ENCODE measurements at places on chromosomes 5 and 9. TPM values are rescaled to one million over a fixed set of nuclear protein-coding genes. Genes with fewer than 3 reads are reported as not detected.

CAPSL gene
- total RNA-seq, result not detected

FAM151B gene
- 3.8 TPM for total RNA-seq

SLC36A3 gene
- not detected for total RNA-seq

TRIM36 gene
- total RNA-seq, result 0.63 TPM

FRRS1L gene
- total RNA-seq, result 0.06 TPM

PCDHB6 gene
- total RNA-seq, result 0.46 TPM

TICAM2 gene
- total RNA-seq, result 1.9 TPM

TLX3 gene
- not detected for total RNA-seq

DNAJC21 gene
- total RNA-seq, result 27.5 TPM

GLRA1 gene
- not detected for total RNA-seq

GRCh38 chr9:129172816-129173215 is 5.2 kb downstream of the IER5L start:
- no peak for DNase-seq

GRCh38 chr5:175893466-175893865 is 22.1 kb downstream of the CPLX2 start:
- DNase-seq, result no peak

DNA sequence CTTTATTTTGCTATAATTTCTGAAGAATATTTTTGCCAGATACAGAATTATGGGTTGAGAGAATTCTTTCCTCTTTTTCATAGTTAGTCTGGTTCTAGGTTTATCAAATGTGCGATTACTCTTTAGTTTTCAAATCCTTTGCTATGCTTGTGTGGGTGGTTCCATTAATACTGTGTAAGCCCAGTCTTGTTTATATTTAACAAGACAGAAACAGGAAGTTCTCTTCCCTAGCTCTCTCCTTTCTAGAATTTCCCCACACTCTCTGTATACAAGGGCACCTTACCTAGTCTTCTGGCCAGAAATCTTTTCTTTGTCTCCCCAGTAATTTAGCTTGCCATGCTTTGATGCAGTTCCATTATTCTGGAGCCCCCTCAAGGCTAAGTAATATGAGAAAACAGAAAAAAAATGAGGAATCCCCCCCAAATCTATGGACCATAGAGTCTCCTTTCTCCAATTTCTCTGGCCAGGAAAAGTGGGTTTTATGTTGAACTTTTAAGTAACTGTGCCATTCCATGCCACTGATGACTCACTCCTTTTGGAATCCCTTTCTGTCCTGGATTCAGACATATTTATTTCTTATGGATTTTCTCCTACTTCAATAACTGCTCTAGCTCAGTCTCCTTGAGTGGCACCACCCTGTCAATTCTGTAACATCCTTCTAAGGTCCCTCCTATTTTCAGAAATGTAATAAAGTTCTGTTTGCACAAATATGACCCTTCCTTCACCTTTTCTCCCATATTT is 1714.1 kb downstream of the EFNA5 start:
- DNase-seq, result no peak

GRCh38 chr5:145854651-145855258 is 18.1 kb downstream of the GRXCR2 start:
- no peak for DNase-seq

GRCh38 chr5:14410068-14410393 is 171.6 kb upstream of the OTULINL start:
- no peak for DNase-seq

DNA sequence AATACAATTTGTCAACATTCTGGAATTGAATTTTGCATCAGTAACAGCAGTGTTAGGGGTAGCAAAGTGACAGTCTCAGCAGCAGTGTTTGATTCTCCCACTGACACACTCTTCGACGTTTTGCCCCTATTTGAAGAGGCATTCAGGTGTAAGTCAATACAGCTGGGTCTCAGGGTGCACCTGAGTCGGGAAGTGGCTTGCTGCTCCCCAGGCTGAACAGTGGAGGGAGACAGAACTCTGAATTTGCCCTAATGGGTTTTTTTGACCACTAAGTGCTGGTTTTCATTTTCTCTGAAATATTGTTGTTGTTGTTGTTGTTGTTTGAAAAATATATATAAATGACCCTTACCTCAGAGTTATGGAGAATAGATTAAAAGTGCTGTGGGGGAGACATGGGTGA is 223.2 kb downstream of the TLR4 start:
- no peak for DNase-seq

DNA sequence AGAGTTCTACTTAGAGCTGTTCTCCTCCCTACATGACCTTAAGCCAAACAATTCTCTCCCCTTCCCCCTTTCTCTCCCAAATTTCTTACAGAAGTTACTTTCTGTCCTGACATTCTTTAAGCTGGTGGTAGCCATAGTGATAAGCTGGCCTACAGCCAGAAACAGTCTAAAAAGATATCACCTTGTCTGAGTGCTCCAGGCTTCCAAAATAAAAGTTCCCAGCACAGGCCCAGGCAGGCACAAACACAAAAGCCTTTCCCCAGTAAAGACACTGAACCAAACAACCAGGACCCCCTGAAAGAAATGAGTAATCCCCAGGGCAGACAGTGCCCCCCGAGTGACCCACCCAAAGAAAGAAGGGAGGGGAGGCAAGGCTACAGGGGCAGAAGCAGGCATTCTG is 19.2 kb downstream of the SIL1 start:
- DNase-seq, result no peak

- no peak for DNase-seq
These were observed 223.2 kb downstream of the EPB41L4A start for GRCh38 chr5:112195924-112196323.

DNA sequence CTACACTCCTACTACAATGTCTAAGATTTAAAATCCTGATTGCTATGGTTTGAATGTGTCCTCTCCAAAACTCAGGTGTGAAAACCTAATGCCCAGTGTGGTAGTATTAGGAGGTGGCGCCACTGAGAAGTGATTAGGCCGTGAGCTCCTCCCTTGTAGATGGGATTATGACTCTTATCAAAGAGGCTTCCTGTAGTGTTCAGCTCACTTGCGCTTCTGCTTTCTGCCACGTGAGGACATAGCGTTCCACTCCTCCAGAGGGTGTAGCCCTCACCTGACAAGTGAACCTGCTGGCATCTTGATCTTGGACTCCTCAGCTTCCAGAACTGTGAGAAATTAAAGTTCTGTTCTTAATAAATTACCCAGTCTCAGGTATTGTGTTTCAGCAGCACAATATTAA is 33.0 kb upstream of the WHRN start:
- no peak for DNase-seq

DNA sequence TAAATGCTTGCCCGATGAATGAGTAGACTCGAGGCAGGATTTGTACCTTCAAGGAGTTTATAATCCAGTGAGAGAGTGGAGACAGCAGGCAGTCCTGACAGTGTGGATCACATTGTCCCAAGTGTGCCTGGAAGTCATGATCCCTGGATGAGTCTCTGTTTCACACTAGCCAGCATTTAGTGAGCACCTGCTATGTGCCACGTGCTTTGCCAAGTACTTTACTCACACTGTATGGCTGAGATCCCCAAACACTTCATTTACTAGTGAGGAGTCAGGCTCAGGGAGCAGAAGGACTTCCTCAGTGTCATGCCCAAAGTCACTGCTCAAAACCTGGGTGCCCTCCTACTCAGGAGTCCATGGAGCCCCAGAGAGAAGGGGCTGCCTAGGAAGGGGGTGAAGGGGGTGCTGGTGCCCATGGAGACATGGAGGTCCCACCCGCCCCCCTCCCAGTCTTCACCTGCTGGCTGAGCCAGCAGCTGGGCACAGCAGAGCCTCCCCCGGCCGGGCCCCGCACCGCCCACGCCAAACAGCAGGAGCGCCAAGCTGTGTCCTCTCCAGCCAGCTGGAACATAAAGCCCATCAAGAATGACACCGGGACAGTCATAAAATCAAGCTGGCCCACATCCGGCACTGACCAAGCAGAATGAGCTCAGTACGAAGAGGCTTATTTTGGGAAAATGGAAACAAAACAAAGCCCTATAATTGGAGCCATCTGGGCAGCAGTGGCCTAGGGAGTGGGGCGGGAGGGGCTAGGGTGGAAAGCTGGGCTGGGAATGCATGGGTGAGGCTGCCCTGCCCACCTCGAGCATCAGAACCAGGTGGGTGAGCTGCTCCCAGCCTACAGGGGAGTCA is 10.6 kb downstream of the LAMC3 start:
- DNase-seq, result no peak

DNA sequence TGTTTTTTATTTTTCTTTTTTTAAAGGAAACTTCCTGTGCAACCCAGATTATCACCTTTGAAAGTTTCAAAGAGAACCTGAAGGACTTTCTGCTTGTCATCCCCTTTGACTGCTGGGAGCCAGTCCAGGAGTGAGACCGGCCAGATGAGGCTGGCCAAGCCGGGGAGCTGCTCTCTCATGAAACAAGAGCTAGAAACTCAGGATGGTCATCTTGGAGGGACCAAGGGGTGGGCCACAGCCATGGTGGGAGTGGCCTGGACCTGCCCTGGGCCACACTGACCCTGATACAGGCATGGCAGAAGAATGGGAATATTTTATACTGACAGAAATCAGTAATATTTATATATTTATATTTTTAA is 2.1 kb downstream of the CSF2 start:
- no peak for DNase-seq

DNA sequence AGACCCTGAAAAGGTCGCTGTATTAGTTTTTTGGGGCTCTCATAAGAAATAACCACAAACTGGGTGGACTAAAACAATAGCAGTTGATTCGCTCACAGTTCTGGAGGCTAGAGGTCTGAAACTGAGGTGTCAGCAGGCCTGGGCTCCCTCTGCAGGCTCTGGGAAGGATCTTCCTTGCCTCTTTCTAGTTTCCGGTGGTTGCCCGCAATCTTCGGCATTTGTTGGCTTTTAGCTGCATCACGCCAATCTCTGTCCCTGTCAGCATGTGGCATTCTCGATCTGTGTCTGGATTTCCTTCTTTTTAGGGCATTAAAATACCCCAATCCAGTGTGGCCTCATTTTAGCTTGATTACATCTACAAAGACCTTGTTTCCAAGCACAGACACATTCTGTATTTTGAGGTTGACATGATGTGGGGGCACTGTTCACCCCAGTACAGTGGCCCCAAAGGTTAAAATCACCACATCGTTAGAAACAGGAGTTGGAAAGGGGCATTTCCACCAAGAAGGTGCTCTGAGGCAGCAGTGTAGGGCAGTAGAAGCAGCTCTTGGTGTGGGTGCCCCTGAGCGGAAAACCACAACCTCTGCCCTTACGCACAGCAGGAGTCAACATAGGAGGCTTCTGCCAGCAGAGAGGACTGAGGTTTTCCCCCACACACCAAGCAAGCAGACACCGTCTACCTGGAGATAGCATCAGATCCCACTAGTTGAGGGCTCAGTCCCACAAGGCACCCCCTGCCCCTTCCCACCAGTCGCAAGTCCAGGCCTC is 13.5 kb downstream of the ZNF79 start:
- no peak for DNase-seq

DNA sequence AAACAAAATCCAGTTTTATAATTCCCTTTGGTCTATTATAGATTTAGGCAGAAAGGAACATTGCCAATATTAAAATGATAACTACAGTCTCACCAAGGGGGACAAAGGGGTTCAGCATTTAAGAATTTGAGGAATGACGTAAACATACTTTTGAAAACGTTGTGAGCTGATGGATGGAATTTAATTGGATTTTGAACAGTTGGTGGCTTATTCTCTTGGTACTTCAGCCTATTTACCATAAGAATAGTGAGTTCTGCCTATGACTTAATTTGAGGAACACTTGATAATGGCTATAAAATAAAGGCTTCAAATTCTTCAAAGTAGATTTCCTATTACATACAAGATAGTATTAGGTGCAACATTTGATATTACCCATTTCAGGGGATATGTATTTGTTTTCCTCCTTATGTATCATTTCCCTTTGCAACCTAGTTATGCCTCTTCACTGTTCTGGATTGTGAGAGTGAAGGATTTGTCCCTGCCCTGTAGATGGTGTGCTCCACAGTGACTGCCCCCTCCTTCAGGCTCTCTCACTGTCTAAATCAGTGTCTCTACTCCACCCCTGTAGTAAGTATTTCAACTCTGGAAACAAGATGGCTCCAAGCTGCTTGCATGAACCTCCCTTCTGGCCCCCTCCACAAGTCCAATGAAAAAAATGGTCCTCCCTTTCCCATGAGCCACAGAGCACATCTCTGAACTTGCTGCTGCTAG is 225.6 kb downstream of the ARHGEF28 start:
- DNase-seq, result no peak

DNA sequence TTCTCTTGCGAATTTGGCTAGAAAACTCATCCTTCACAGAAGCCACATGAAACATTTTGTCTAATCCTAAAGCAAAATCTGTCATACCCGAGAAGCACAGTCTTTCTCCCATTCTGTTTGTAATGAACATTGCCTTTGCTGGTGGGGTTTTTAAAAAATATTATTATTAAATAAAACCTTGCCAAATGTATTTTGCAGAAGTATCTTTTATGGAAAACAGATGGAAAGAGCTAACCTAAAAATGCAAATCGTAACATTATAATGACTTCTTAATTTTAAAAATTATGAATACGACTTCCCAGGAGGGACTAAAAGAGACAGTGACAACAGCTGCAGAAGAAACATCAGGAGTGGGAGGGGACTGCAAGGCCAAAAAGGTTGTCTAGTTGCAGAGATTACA is 246.3 kb upstream of the TAS2R1 start:
- DNase-seq, result no peak

DNA sequence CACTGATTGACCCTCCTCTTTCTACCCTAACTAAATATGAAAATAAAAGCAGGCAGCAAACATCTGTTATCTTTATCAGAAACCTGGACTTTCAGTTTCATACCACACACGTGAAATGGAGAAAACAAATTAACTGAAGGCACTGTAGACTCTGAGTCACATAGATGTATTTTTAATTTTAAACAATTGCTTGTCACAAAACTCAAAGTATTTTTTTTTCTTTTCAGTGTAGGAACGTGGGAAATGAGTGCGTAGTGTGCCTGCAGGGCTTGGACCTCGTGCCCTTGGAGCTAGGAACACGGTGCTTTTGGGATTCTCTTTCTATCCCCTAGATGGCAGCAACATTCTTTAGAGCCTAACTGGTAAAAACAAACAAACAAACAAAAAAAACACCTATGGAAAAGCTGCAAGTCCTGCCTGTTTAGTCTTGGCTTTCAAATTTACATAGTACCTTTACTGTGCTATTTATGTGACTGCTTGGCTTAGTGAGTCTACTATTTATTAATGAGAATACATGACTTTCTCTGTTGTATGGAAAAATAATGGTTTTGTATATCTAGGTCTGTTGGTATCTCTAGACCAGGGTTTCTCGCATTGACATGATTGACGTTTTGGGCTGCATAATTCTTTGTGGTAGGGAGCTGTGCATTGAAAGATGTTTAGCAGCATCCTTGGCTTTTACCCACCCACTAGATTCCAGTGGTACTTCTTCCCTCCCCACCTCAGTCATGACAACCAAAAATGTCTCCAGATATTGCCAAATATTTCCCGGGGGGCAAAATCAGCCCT is 16.8 kb upstream of the ACTBL2 start:
- DNase-seq, result no peak
